ENCODE measurements at places on chromosomes 3 and 15.

- DNase-seq = no peak
These were observed 17.0 kb downstream of the DBR1 start for GRCh38 chr3:138157743-138158142.

- no peak for DNase-seq
These were observed 420.5 kb upstream of the NAALADL2 start for GRCh38 chr3:174438501-174439145.

DNA sequence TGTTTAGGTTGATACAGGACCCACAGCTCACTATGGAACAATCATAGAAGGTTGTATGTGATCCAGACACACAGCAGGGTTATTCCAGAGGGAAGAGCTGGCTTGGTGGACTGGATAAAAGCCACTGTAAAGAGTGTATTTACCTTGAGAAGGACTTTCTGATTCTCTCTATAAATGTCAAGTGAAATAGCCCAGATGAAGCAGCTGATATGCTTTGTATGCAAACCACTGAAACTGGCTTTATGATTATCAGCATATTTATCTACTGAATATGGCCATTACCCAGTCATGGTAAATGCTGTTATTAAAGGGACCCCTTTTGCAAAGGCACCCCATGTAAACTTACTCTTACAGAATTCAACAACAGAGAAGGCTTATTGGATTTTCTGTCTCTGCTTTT is 28.1 kb downstream of the C3orf80 start:
- DNase-seq = no peak

DNA sequence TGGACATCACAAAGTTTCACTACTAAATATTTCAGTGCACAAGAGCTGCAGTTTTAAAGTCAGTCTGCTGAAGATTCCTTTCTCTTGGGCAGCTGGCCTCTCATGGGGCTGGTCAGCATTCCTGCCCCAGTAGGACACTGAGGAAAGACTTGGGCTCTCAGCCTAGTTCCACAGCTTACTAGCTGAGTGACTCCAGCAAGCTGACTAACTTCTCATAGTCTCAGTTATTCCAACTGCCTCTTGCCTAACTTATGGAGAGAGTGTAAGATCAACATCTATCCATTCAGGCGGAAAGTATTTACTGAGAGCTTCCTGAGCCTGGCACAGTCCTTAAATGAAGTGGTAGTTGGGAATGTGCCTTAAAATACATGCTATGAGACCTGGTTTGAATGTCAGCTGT is 27.0 kb downstream of the TM4SF4 start:
- DNase-seq = no peak

- DNase-seq = no peak
These were observed 31.3 kb upstream of the SACM1L start for GRCh38 chr3:45657853-45658252.

- DNase-seq = no peak
These were observed 52.0 kb upstream of the RYK start for GRCh38 chr3:134302674-134303073.
